ENCODE measurements at places on chromosomes 7 and 10. TPM values are rescaled to one million over a fixed set of nuclear protein-coding genes. Genes with fewer than 3 reads are reported as not detected.
A peak's percentile ranks its signal among the peaks of the same experiment; 100 is the strongest.

Gene IMPDH1
- 29.1 TPM for total RNA-seq

Gene AGBL3
- total RNA-seq, result 2.1 TPM

Gene NANOS1
- total RNA-seq, result 14.3 TPM

Gene GHRHR
- total RNA-seq, result not detected

Gene PDK4
- total RNA-seq, result 1,138 TPM

Gene ALOX5
- 24.9 TPM for total RNA-seq

Gene IFIT1
- 15.4 TPM for total RNA-seq

Gene UCN3
- not detected for total RNA-seq

Gene EN2
- total RNA-seq, result not detected

Gene EFCAB10
- not detected for total RNA-seq

Gene RBM20
- total RNA-seq, result 6.2 TPM

Gene CTAGE8
- not detected for total RNA-seq

GRCh38 chr10:101695404-101695890, 477 bp upstream of the FBXW4 start:
- peak overlapping the region; percentile 87 for H3K4me3 ChIP-seq
- no peaks in the 10 kb centered on the region for H3K27me3 ChIP-seq
- H3K36me3 ChIP-seq, result no peaks in the 10 kb centered on the region
- H3K27ac ChIP-seq, result peak overlapping the region; percentile 93
- peaks cover 42% of the 10 kb centered on the region for H3K4me1 ChIP-seq

DNA sequence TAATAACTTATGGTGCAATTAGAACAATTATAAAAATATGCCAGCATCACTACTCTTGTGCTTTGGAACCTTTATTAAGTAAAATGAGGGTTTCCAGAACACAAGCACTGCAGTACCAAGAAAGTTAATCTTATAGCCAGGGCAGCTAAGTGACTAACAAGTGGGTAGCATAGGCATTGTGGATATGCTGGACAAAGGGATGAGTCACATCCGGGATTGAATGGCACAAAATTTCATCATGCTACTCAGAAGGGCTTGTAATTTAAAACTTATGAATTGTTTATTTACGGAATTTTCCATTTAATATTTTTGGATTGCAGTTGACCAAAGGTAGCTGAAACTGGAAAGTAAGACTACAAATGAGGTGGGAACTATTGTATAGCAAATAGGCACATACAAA, 250.6 kb downstream of the C7orf25 start:
- no peak overlapping the region for H3K27ac ChIP-seq
- no peak overlapping the region for H3K4me3 ChIP-seq
- no peaks in the 10 kb centered on the region for H3K4me1 ChIP-seq
- DNase-seq, result peak; percentile 10
- no peaks in the 10 kb centered on the region for H3K36me3 ChIP-seq
- no peaks in the 10 kb centered on the region for H3K27me3 ChIP-seq

- H3K4me3 ChIP-seq, result no peak overlapping the region
- no peaks in the 10 kb centered on the region for H3K27me3 ChIP-seq
- H3K4me1 ChIP-seq, result no peaks in the 10 kb centered on the region
These were observed 165.5 kb upstream of the TARP start for GRCh38 chr7:38438970-38439369.

DNA sequence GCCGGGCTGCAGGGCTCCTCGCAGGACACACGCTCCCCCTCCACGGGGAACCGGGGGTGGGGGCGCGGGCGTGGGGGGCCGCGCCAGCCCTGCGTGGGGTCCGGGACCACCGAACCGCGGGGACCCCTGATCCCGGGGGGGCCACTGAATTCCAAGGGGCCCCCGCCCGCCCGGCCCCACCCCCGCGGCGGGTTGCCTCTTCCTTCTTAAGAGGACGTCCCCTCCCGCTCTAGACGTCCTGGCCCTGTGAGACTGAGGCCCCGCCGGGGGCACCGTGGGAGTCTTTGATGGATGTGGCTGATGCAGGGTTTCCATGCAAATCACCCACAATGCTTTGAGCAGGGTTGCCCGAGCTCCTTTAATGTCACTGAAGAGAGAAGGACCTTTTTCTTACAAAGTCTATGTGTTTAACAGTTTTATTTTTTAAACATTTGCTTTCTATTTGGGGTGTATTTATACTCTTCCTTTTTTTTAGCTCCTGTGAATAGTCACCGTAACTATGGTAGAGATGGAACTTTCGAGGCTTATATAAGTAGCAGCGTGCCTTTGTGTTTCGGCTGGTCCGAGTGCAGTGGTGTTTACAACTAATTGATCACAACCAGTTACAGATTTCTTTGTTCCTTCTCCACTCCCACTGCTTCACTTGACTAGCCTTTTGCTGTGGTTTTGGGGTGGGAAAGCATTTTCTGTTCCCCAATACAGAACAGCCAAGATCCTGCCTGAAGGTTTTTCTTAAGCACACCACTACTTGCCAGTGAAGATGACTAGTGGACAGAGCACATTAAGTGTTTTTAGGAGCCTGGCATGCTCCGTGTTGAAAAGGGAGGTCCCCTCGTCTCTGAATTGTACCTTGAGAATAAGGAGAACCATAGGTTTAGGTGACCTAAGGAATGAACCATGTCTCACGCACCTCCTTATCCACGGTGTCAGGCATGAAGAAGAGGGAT, 44.8 kb downstream of the PDIA4 start:
- H3K27me3 ChIP-seq, result no peaks in the 10 kb centered on the region
- H3K4me3 ChIP-seq, result peak overlapping the region; percentile 76
- peaks cover 46% of the 10 kb centered on the region for H3K4me1 ChIP-seq
- DNase-seq, result no peak
- no peaks in the 10 kb centered on the region for H3K36me3 ChIP-seq

DNA sequence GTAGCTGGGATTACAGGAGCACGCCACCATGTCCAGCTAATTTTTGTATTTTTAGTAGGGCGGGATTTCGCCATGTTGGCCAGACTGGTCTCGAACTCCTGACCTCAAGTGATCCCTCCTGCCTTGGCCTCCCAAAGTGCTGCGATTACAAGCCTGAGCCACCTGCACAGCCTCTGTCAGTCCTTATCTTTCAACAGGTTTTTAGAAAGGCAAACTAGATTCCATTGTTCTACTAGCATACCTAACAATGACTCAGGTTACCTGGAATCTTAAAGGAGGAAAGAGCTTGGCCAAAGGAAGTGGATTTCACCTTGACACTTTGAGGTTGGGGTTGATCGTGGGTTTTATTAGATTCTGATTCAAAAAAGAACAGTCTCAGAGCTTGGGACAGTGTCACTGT, 3.2 kb downstream of the ABCC2 start:
- no peaks in the 10 kb centered on the region for H3K36me3 ChIP-seq
- no peak overlapping the region for H3K27ac ChIP-seq
- H3K27me3 ChIP-seq, result no peaks in the 10 kb centered on the region

- no peak overlapping the region for H3K4me3 ChIP-seq
- no peaks in the 10 kb centered on the region for H3K36me3 ChIP-seq
- no peak overlapping the region for H3K27ac ChIP-seq
- DNase-seq, result no peak
- no peaks in the 10 kb centered on the region for H3K27me3 ChIP-seq
These were observed 75.4 kb downstream of the WDR11 start for GRCh38 chr10:120926611-120927010.

GRCh38 chr7:98474558-98474957, 73.7 kb upstream of the BAIAP2L1 start:
- no peak overlapping the region for H3K27ac ChIP-seq
- H3K4me3 ChIP-seq, result no peak overlapping the region

- H3K36me3 ChIP-seq, result no peaks in the 10 kb centered on the region
- no peak overlapping the region for H3K27ac ChIP-seq
- no peaks in the 10 kb centered on the region for H3K27me3 ChIP-seq
- peaks cover 13% of the 10 kb centered on the region for H3K4me1 ChIP-seq
These were observed 44.5 kb upstream of the STK17A start for GRCh38 chr7:43538404-43538771.

DNA sequence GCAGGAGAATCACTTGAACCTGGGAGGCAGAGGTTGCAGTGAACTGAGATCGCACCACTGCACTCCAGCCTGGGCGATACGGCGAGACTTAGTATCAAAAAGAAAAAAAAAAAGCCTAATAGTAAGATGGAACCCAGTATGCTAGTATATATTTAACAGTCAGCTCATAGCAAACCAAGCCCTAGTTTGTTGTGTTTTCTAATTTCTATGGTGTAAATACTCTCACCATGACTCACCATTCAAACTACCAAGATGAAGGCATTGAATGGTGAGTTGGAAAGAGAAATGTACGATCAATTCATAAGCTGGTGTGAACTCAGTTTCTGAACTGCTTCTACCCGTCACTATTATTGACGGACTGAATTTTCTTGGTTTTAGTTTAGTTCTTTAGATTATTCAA, 173.7 kb upstream of the KAT6B start:
- H3K4me1 ChIP-seq, result no peaks in the 10 kb centered on the region
- DNase-seq, result no peak
- H3K27me3 ChIP-seq, result no peaks in the 10 kb centered on the region
- H3K4me3 ChIP-seq, result no peak overlapping the region
- no peaks in the 10 kb centered on the region for H3K36me3 ChIP-seq
- no peak overlapping the region for H3K27ac ChIP-seq

DNA sequence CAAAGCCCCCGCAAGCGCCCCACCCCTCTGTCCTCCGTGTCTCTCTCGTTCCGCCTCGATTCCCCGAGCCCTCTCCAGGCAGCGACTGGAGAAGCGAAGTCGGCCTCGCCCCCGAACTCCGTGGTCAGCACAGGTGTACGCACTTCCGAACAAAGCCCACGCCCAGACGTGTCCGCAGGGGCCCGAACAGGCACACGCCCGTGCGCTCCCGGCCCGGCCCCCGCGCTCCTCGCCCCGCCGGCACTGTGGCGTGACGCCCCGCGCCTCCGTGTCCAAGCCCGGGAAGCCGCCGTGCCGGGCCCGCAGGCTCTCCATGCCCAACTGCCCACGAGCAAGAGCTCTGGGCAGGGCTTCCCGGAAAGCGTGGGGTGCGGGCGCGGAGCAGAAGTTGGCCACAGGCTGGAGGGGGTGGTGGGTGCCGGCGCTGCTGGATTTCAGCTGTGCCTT, 662 bp downstream of the NRCAM start:
- H3K4me3 ChIP-seq, result peak overlapping the region; percentile 55
- peaks cover 25% of the 10 kb centered on the region for H3K4me1 ChIP-seq
- no peak overlapping the region for H3K27ac ChIP-seq
- H3K36me3 ChIP-seq, result no peaks in the 10 kb centered on the region

GRCh38 chr7:46229409-46229808, 308.3 kb upstream of the IGFBP3 start:
- no peaks in the 10 kb centered on the region for H3K4me1 ChIP-seq
- H3K27me3 ChIP-seq, result no peaks in the 10 kb centered on the region
- H3K27ac ChIP-seq, result no peak overlapping the region
- peak; percentile 74 for DNase-seq
- H3K36me3 ChIP-seq, result no peaks in the 10 kb centered on the region

DNA sequence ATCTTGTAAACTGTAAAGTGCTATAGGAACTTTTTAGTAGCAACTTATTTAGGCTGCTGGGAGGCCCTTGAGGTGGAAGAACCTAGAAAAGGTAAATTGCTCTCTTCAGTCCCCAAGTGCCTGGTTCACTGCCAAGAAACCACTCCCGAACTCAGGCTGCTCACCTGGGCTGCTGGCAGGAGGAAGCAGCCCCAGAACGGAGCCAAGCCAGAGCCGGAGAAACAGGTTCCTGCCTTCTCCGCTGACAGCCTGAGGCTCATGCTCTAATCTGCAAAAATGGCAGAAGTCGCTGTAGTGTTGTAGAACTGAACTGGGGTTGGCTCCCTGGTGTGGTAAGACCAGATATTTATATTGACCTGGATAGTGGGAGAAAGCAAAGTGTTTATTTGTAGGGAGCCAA, 136.0 kb downstream of the CUL2 start:
- H3K27ac ChIP-seq, result no peak overlapping the region
- no peak overlapping the region for H3K4me3 ChIP-seq
- H3K27me3 ChIP-seq, result no peaks in the 10 kb centered on the region
- H3K4me1 ChIP-seq, result no peaks in the 10 kb centered on the region
- no peaks in the 10 kb centered on the region for H3K36me3 ChIP-seq

DNA sequence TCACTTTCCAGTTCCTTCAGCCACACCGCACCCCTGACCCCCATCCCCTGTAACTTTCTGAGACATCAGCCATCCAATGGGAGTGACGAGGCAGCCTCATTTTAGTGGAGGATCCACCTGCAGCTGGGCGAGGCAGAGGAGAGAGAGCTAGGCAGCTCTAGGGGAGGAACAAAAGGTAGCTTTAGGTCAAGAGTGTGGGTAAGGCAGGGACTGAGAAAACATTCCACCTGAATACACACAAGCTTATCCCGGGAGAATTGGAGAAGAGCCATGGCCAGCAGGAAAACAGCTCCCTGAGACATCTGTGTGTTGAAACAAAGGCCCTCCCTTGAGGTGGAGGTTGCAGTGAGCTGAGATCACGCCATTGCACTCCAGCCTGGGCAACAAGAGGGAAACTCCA, 6.7 kb upstream of the KLRG2 start:
- DNase-seq, result no peak
- peaks cover 47% of the 10 kb centered on the region for H3K27me3 ChIP-seq
- no peak overlapping the region for H3K27ac ChIP-seq
- H3K36me3 ChIP-seq, result no peaks in the 10 kb centered on the region
- H3K4me1 ChIP-seq, result no peaks in the 10 kb centered on the region

DNA sequence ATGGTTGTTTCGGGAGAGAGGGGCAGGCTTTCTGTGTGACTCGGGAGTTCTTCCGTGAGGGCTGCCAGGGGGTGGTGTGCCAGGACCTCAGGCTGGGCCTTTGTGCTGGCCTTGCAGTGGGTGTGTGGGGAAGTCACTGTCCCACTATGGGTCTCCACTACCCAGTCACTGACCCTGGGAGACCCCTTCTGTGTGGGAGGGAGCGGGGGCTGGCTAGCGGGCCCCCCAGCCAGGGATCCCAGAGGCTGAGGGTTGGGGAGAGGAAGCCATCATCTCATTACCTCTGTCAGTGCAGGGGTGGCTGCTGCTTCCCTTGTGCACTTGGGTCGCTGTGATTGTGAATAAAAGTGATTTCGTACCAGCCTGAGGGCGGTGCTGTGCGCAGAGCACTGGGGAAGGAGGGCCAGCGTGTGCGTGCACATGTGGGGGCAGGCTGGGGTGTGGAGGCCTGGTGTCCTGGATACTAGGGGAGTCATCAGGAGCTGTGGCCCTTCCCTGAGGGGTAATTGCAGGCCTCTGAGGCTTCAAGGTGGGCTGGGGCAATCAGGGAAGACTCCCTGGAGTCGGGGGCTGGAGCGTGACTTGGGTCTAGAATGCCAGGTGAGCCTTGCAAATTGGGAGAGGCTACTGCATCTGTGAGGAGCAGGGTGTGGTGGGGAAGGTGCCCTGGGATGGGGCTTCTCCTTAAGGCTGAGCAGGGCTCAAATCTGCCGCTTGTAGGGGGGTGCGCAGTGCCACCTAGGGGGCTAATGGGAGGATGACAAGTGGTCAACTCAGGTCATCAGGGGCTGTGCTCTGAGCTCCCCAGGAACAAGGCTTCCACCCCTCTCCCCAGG, 98.9 kb downstream of the NEURL1 start:
- no peaks in the 10 kb centered on the region for H3K27me3 ChIP-seq
- peaks cover 4% of the 10 kb centered on the region for H3K4me1 ChIP-seq
- peaks cover 17% of the 10 kb centered on the region for H3K36me3 ChIP-seq
- no peak overlapping the region for H3K4me3 ChIP-seq

DNA sequence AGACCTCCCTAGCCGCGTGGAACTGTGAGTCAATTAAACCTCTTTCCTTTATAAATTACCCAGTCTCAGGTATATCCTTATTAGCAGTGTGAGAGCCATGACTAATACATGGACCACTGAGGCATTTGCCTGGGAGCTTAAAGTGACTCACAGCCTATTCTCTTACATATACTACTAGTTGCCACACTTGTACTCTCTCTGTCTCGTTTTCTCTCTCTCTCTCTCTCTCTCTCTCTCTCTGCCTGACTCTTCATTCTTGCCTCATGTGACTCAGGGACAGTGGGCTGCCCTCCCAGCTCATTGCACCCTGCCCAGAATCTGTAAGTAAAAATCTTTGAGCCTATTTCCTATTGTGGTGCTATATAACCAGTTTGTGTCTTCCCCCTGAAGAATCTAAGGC, 238.5 kb upstream of the MAGI2 start:
- H3K27me3 ChIP-seq, result no peaks in the 10 kb centered on the region
- no peak overlapping the region for H3K4me3 ChIP-seq
- no peaks in the 10 kb centered on the region for H3K36me3 ChIP-seq
- no peak overlapping the region for H3K27ac ChIP-seq
- no peak for DNase-seq

Data from esophagus muscularis mucosa (tissue), 4 donors.